Activated CD4-positive, alpha-beta memory T cell treated with anti-CD3 and anti-CD28 coated beads for 36 hours (primary cell): ENCODE measurements at places on chromosomes 6 and 20.

- no peak for DNase-seq
These were observed 20.1 kb upstream of the CHMP4B start for GRCh38 chr20:33791021-33791420.

DNA sequence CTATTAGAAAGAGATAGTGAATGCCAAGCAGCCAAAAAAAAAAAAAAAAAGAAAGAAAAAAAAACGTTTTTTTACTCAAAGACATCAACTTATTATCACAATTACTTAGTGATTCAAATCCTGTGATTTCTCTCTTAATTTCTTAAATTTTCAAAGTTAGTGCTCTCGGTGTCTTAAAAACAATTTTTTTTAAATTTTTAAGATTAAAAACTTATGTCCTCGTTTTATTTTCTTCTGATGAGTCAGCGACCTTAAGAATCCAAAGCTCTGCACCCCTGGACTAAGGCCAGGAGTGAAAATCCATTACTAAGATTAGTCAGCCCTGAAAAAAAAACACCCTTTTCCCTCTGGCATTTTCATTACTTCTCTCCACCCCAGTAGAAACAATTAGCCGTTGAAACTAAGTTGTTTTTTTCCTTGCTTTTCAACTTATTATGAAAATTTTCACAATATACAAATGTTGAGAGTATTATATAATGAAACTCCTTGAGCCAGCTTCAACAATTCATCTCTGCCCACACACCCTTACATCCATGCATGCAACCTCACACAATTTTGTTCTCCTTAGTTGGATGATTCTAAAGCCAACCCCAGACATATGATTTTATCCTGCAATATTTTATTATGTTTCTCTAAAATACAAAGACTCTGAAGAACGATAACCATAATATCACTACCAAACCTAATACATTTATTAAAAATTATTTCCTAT is 85.6 kb upstream of the CARMIL1 start:
- DNase-seq, result no peak

- DNase-seq, result no peak
These were observed 361.6 kb upstream of the MARCKS start for GRCh38 chr6:113495521-113495920.

GRCh38 chr6:52877168-52877567 is 32.3 kb downstream of the GSTA3 start:
- no peak for DNase-seq

- DNase-seq, result no peak
These were observed 18.8 kb downstream of the EFCAB8 start for GRCh38 chr20:32877507-32877906.
